ENCODE measurements at places on chromosomes 6 and 20. TPM values are rescaled to one million over a fixed set of nuclear protein-coding genes. Genes with fewer than 3 reads are reported as not detected.

TBC1D20 gene
- 26.3 TPM for total RNA-seq

HMGCLL1 gene
- total RNA-seq: 0.26 TPM

RHAG gene
- not detected for total RNA-seq

SLC26A8 gene
- total RNA-seq: not detected

NKAIN4 gene
- total RNA-seq: not detected

ILRUN gene
- 15.4 TPM for total RNA-seq

TRIM10 gene
- total RNA-seq: not detected

MAP3K7 gene
- total RNA-seq: 20.8 TPM

ARMH2 gene
- not detected for total RNA-seq

PPP1R14C gene
- 2.4 TPM for total RNA-seq

DPPA5 gene
- not detected for total RNA-seq

CNBD2 gene
- total RNA-seq: 15.7 TPM

C20orf204 gene
- total RNA-seq: 1.8 TPM

BLCAP gene
- total RNA-seq: 30.7 TPM

GLP1R gene
- total RNA-seq: not detected

BNIP5 gene
- total RNA-seq: not detected

RBPJL gene
- total RNA-seq: not detected

ID4 gene
- 5.6 TPM for total RNA-seq

DEFB119 gene
- not detected for total RNA-seq

CCN5 gene
- not detected for total RNA-seq

PXDC1 gene
- 60.1 TPM for total RNA-seq

FARS2 gene
- total RNA-seq: 12.9 TPM

LPA gene
- total RNA-seq: not detected

PDE10A gene
- 66.4 TPM for total RNA-seq

GJA1 gene
- not detected for total RNA-seq

All from A375 (cell line).